ENCODE measurements at places on chromosomes 16 and 17.

GRCh38 chr16:63652091-63652490 is 1469.8 kb downstream of the CDH11 start:
- DNase-seq, result no peak

DNA sequence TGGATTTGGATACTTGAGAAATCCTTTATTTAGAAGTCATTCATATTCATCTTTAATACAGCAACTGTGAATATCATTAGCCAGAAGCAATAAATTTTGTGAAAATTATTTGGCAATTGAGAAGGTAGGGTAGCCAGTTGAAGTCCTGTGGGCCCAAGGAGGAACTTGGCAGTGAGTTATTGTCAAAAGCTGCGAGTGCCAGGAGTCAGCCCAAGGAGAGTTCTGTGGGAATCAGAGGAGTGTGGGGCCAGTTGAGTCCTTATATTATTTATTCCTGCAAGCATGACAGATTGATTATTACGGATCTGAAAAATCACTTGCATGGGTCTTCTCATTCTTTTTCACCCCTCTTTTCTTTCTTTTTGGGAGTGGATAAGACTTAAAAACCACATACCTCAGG is 38.3 kb downstream of the PRKCA start:
- DNase-seq, result no peak

GRCh38 chr16:17445421-17445820 is 25.3 kb downstream of the XYLT1 start:
- DNase-seq, result no peak

DNA sequence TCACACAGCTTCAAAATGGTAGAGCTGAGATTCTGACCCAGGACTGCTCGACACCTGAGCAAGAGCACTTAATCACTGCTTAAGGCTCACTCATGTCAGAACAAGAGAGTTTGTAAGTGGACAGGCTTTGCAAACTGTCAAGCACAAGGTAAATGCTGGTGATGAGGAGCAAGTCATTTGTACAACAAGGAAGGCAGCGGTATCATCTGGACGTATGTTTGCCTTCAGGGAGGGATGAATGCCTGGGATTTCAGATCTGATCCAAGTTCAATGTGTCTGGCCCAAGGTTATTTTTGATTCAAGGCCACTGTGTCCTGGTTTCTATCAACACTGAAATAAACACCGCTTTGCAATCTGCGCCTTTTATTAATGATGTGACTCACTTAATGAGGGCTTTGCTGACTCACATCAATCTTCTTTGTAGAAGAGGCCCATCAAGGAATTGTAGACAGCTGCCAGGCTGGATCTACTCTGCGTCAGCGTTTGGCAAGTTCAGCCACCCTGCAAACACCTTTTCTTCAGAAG is 174.4 kb upstream of the HS3ST3A1 start:
- no peak for DNase-seq

DNA sequence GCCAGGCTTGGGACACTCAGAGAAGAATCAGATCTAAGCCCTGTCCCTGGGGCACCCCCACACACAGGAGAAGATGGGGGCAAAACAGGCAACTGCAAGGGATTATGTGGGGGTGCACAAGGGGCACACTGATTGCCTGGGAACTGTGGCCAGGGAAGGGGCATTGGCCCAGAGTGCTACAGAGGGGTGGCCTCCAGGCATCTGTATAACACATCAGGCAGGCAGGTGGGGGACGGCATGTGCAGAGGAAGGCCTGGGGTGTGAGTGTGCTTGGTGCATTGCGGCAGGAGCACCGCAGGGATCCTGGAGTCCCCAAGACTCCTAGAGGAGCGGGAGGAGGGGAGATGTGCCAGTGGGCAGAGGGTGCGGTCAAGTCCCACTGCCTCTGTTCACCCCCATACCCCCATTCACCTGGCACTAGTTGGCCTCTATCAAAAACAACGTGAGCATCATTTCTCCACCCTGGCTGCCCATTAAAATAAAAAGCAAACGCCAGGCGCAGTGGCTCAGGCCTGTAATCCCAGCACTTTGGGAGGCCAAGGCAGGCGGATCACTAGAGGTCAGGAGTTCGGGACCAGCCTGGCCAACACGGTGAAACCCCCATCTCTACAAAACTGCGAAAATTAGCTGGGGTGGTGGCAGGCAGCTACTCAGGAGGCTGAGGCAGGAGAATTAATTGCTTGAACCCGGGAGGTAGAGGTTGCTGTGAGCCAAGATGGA is 41.5 kb downstream of the C16orf82 start:
- no peak for DNase-seq

- DNase-seq, result no peak
Observed at GRCh38 chr16:46607529-46607928, 13.7 kb downstream of the SHCBP1 start.

GRCh38 chr16:27290562-27290961 is 22.0 kb upstream of the NSMCE1 start:
- DNase-seq, result no peak

- no peak for DNase-seq
Observed at GRCh38 chr17:81125573-81126081, 39.7 kb upstream of the PVALEF start.

- DNase-seq, result no peak
Observed at GRCh38 chr16:88374736-88375135, 8.0 kb upstream of the ZNF469 start.

DNA sequence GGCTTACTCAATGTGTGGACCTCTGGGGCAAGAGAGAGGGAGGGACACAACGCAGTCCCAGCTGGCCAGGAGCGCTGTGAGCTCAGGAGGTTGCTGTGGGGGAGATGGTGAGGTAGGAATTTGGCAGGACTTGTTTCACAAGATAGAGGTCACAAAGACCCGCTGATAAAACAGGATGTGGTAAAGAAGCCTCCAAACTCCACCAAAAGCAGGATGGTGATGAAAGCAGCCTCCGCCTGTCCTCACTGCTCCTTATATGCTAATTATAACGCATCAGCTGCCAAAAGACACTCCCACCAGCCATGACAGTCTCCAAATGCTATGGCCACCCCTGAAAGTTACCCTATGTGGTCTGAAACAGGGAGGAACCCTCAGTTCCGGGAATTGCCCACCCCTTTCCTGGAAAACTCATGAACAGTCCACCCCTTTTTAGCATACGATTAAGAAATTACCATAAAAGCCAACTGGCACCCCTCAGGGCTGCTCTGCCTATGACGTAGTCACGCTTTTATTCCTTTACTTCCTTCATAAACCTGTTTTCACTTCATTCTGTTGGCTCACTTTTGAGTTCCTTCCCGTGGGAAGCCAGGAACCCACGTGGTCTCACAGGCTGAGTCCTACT is 5.3 kb upstream of the EIF4A3 start:
- DNase-seq, result no peak

DNA sequence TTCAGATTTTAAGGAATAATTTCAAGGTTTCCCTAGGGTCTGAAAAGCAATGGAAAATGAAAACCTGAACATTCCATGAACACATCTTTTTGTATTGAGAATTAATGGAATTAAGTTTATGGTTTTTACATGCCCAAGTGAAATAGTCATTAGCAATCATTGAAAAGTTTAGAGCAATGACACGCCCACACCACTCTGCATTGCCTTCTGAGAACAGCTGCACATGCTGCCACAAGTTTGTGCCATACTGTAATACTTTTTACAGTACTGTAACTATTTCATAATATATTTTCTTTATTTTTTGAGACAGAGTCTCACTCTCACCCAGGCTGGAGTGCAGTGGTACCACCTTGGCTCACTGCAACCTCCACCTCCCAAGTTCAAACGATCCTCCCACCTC is 345.2 kb upstream of the PMFBP1 start:
- DNase-seq, result no peak

- DNase-seq, result no peak
Observed at GRCh38 chr17:10116753-10117420, 81.5 kb downstream of the GAS7 start.

DNA sequence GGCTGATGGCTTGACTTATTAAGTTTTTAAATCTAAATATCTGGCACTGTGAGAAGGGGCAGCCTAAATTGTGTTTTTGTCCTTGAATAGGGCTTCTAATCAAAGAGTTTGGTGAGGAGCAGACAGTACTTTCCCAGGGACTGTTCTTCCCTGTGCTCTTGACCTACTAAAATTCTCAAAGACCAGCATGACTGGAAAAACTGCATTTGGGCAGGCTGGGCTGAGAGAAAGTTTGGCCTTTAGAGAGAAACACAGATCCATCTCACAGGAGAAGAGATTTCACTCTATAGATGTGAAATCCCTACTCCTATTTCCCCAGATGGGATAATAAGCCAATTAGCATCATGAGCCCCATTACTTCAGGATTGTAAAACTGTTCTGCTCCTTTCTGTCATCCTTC is 7.3 kb downstream of the PCTP start:
- no peak for DNase-seq

GRCh38 chr16:15571557-15571956 is 71.4 kb downstream of the MARF1 start:
- no peak for DNase-seq

DNA sequence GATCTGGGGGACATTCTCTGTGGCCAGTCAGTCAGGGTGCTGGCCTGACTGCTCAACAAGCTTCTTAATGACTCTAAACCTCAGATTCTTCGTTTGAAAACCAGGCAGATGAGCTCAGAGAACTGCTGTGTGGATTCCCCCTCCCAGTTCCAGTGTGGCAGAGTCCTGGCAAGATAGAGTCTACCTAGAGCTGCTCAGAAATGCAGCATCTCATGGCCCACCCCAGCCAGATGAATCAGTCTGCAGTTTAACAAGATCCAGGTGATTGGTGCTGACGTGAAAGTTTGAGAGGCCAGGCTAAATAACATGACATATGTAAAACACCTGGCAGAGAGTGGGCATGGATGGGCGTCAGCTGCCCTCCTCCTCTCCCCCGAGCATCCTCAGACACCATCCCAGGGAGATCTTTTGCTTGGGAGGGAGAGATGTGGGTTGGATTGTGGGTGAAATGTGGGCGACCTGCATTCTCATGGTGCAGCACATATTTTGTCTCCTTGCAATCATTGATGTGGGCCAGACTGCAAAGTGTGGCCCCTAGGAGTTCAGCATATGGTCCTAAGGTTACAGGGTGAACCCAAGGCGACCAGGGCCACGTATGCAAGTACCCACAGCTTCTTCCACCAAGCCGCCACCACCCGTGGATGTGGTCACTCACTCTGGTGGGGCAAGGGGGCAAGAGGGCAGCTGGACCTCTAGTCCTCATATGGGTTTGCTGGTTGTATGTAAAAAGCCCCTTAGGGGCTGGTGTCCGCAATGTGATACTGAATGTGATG is 19.5 kb downstream of the SOCS3 start:
- no peak for DNase-seq

GRCh38 chr17:4744999-4745969 is 5.6 kb upstream of the CXCL16 start:
- DNase-seq, result no peak

GRCh38 chr17:38598995-38599394 is 6.8 kb downstream of the SRCIN1 start:
- no peak for DNase-seq

GRCh38 chr16:82728901-82729300 is 102.1 kb downstream of the CDH13 start:
- DNase-seq, result no peak

DNA sequence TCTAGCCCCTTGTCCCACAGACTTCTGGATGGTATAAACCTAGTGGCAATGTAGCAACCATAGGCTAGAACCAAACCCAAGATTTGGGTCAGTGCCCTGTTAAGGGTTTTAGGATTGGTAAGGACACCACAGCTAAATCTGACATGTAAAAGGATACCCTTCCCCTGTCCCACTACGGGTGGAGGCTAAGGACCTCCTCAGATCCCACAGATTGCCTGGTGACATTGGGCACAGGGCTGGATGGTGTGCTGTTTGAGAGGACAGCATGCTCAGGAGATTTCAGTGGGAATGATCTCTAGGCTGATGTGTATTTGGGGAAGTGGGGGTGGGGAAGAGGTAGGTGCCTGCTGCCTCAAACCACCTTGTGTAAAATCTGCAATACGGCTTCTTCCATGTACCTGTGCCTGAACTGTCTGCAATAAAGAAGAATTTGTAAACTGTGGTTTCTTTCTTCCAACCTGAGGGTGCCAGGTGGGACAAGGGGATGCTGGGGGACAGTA is 671 bp upstream of the EDC4 start:
- no peak for DNase-seq

DNA sequence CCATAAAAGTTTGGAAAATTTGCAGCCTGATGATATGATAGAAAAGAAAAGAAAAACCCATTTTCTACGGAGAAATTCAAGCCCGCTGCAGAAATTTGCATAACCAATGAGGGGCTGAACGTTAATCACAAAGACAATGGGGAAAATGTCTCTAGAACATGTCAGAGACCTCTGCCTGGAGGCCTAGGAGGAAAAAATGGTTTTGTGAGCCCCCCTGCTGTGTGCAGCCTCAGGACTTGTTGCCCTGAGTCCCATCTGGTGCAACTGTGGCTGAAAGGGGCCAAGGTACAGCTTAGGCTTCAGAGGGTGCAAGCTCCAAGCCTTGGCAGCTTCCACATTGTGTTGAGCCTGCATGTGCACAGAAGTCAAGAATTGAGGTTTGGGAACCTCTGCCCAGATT is 1267.4 kb upstream of the GOT2 start:
- no peak for DNase-seq

DNA sequence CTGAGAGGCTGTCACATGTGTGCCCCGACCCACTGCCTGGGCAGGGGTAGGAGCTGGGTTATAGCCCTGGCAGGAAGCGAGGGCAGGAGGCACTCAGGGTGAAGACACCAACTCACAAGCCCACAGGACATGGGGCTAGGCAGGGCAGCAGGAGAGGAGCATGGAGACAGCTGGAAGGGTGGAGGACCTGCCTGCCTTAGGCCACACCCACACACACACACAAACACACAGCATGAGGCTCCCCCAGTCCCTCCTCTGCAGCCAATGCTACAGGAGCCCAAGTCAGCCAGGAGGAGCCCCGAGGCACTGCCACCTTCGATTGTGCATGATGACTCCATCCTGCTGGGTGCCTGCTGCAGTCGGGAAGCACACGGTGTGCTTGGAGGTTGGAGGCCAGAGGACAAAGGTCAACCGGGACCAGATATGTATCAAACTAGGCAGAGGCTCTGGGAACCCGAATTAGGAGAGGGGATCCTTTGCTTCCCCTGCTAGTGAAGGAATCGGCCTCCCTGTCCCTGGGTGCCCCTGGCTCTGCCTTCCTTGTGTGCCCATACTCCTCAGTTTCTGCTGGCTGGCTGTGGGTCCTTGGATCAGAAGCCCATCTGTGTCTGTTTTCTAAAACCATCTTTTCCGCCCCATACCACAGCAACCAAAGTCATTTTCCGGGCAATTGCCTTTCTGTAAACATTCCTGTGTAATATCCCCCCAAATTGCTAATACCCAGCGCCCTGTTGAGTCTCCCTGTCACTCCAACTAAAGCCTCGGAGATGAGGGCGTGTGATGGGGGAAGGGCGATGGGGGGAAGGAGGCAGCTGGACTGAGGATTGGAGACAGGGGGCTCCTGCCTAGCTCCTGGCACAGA is 20.5 kb downstream of the SRCIN1 start:
- DNase-seq, result no peak
